Central memory CD4-positive, alpha-beta T cell (primary cell): ENCODE measurements at places on chromosomes 3 and 15.

DNA sequence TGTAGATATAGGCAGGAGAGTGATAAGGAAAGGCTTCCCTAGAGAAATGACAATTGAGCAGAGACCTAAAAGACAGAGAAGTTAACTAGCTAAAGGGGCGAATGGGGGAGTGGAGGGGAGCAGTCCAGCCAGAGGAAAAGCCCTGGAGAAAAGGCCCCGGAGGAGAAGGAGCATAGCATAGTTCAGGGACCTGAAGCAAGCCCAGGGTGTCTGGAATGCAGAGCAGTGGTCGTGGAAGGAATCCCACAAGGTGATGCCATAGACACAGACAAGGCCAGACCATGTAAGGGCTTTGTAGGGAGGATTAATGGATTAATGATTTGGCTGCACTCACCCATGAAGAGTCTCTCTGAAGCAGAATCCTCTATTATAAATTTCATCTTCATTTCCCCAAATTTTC is 45.8 kb upstream of the LRRN1 start:
- DNase-seq, result no peak

GRCh38 chr3:188262913-188263683 is 109.1 kb downstream of the LPP start:
- no peak for DNase-seq

DNA sequence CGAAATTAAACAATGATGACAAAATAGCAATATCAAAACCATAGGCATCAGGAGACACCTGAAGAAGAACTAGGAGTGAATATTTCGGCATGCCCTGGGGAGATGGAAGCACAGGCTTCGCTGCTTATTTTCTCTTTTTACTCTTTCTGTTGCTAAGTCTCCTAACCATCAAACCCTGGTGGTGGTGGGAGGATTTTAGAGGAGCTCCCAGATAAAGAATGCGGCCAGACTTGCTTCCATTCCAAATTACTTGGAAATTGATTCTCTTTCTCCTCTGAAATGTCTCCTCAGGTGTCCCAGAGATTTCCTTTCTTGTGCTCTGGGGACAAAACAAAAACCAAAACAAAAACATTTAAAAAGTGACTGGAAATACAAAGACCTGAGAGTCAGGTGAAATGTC is 243.0 kb downstream of the KBTBD8 start:
- DNase-seq, result no peak

- peak; percentile 44 for DNase-seq
Measured at GRCh38 chr3:108602249-108602934, 12.9 kb downstream of the DZIP3 start.

DNA sequence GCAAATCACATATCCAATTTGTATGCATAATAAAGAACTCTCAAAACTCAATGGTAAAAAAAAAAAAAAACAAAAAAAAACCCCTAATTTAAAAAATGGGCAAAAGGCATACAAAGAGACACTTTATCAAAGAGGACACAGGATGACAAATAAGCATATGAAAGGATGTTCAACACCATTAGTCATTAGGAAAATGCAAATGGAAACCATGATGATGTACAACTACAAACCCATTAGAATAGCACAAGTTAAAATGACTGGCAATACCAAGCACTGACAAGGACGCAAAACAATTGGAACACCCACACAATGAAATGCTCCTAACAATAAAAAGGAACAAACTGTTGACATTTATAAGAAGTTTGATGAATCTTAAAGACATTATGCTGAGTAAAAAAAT is 63.4 kb upstream of the ADAMTS17 start:
- DNase-seq, result no peak

DNA sequence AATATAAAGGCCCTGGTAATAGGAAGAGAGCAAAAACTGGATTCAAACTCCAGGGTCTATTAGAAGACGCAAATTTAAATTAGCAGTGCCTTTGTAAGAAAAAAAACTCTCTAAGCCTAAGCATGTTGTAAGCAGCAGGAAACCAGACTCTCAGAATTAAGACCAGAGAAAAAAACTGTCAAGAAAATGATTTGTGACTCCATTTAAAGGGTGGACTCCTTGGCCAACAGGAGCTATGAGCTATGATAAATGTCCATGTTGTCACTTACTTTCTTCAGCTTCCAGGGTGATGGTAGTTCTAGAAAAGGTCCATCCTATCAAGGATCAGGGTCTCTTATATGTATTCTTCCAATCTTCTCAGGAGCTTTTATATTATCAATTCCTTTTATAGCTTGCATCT is 34.9 kb upstream of the CCDC50 start:
- no peak for DNase-seq

DNA sequence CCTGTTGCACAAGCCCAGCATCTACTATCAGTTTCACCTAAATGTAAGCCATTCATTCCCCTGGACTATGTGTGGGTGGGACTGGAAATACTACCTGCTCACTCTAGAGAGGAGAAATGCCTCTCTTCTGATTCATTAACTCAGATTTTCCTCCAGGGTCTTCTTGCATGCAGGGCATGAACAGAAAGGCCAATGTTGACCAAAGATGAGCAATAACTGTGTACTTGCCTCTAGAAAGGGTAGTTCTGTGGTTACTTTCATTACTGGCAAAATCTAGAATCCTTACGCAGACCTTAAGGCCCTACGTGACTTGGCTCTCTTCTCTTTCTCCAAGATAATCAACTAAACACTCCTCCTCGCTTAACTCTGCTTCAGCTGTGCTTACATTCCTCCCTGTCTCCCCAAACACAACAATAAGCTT is 81.4 kb upstream of the PSMD6 start:
- DNase-seq, result no peak

DNA sequence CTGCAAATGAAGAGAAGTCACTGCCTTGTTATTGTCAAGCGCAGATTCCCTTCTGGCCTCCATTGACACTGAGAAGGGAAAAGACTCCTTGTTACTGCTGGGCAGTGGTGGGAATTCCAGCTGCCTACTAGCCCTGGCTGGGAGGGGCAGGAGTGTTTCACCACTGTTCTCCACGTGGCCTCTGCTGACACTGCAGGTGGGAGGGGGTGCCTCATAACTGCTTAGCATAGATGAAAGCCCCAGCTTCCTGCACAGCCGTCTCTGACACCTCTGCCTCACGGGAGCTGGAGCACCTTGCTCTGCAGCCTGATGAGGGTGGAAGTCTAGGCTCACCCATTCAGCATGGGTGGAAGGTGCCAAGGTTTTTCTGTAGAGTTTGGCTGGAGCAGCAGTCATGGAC is 52.1 kb downstream of the TM2D3 start:
- DNase-seq, result no peak

- DNase-seq, result no peak
Measured at GRCh38 chr15:20356911-20357480, 184.6 kb downstream of the GOLGA6L6 start.

- no peak for DNase-seq
Measured at GRCh38 chr3:143286392-143287010, 166.9 kb downstream of the CHST2 start.

GRCh38 chr15:73932381-73933191 is 6.3 kb downstream of the LOXL1 start:
- DNase-seq, result no peak

DNA sequence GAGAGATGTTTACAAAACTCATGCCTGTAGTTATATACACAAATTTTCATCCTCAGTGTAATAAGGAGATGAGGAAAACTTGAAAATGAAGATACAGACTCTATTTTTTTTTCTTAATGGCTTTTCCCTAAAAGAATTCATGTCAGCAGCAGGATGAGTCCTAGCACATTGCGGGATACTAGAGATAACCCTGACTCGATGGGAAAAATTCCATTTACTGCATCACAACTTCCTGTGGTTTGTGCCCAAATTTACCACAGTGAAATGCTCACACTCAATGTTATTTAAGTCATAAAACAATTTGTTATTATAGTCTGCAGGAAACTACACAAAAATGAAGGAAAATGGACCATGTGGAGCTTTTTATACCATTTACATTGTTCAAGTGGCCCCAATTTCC is 581.9 kb upstream of the ZNF717 start:
- no peak for DNase-seq

DNA sequence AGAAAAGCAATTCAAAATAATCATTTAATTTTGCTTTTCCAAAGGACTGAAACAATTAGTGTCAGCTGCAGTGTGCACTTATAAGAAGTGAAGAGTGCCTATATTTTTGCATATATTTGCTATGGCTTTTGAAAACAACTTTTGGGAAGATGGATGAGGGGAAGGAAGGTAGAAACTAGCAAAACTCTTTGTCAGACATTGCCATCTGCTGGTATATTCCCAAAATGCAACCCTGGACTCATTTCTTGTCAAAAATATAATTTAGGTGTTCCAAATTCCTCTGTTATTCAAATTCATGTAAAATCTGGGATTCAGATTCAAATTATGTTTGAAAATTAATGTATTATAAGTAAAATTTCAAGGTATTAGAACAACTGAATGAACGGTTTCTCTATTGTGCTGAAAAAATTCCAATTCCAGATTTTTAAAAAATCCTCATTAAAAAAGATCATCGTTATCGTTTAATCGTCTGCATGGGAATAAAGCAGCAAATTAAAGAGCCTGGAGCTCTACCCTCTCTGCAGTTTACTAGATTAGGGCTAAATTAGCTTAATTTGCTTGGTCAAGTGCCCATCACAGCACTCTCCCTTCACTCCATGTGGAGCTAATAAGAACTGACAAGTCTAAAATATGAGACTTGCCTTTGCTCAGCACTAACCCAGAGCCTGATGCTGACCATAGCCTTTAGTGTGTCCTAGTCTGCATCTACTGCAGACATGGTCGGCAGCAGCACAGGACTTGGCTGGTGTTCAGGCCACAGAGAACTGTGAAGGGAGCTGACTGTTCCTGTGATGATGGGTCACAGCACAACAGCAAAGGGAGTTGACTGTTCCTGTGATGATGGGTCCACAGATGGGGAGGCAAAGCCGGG is 67.9 kb upstream of the MITF start:
- no peak for DNase-seq

- no peak for DNase-seq
Measured at GRCh38 chr15:65541231-65541820, 11.1 kb downstream of the HACD3 start.

DNA sequence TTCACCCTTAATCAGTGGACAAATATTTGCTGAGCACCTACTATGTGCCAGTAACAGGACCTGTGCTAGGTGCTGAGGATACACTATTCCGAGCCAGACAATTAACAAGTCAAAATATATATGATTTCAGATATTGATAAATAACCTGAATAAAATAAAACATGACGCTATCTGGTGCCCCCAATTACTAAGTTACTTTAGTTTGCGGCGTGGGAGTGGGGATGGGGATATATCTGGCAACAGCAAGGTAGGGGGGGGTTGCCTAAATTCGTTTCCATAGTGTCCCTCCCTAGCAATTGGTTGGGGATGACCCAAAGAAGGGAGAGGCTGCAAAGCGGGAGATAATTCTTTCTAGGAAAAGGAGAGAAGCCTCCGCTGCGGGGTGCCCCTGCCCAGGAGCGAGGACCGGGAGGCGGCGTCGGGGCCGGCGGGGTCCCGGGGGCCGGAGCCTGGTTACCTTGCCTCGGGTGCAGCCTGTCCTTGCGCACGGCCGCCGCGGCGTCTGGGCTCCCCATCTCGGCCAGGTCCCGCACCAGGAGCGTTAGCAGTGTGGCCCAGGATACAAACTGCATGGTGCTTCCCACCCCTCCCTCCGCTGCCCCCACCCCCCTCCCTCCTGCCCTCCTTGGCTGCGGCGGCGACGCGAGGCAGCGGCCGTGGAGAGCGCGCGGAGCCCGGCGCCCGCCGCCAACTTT is 567 bp downstream of the ADAMTS9 start:
- no peak for DNase-seq

- peak; percentile 78 for DNase-seq
Measured at GRCh38 chr3:196502775-196503195, 783 bp downstream of the RNF168 start.

- no peak for DNase-seq
Measured at GRCh38 chr3:101913168-101913567, 63.9 kb downstream of the NFKBIZ start.
